ENCODE measurements at places on chromosomes 4 and X.

DNA sequence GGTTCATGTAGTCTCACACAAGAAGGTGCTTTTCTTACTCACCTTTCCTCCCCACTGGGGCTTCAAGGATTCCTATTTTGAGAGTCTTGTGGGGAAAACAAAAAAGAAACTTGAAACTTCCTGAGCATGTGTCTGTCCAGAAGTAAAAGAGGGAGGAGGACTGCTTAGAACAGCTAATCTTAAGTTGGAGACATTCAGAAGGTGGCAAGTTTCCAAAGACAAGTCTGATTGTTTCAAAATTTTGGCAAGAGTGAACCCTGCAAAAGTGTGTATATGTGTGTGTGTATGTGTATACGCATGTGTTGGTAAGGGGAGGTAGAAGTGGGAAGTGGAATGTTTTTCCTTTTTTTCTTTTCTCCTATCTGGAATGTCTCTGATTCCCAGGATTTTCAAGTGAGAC, 189.0 kb upstream of the FRMPD4 start:
- no peak for DNase-seq

DNA sequence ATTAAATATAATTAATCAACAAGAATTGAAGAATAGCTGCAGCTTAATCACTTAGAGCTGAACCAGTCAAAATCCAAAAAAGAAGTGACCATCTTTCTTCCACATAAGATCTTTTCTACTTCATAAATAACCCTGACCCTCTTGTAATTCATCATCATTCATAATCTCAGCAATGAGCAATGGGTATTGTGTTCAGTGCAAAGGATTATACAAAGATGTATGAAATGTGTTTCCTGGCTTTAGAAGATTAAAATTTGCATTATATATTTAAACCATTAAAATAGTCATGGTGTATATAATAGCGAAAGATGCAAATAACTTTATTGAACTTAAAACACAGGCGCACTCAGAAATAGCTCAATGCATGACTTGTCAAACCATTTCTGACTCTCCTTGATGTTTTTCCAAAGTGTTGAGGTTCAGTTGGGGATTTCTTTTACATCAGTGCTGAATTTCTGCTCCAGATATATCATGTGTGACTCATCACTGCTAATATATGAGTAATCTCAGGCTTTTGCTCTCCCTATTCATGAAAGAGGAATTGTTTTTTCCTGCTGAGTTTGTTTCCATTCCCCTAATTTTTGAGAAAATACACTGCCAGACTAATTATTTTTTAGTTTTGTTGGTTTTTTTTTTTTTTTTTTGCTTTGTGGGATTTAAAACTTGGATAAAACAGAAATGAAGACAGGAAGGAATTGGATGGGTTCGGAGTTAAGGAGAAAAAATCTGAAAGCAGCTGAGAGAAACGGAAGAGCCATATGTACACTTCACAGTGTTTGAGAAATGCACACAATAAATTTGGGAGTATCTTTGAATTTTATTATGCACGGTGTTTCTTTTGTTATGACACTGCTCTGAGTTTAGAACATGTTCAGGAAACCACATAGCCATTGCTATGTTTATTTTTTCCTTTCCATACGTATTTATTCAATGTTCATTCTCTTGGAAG, 290.1 kb upstream of the PCDH7 start:
- DNase-seq, result no peak

- no peak for DNase-seq
Observed at GRCh38 chrX:66015152-66015831, 24.6 kb downstream of the VSIG4 start.

DNA sequence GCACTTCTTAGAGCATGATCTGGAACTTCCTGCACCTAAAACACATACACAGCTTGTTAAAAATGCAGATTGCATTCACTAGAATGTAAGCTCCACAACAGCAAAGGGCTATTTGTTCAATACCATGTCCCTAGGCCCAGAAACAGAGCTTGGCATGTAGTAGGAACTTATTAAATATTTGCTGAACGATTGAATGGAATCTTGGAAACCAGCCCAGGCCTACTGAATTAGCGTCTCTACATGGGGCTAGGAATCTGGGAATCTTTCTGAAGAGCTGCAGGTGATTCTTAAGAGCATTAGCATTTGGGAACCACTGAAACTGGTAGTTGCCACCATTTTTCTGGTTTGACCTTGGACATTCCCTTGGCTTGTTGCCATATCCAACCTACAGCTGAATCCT, 234.1 kb downstream of the STIM2 start:
- DNase-seq, result no peak

GRCh38 chr4:163568843-163569242, 74.4 kb downstream of the TMA16 start:
- no peak for DNase-seq

DNA sequence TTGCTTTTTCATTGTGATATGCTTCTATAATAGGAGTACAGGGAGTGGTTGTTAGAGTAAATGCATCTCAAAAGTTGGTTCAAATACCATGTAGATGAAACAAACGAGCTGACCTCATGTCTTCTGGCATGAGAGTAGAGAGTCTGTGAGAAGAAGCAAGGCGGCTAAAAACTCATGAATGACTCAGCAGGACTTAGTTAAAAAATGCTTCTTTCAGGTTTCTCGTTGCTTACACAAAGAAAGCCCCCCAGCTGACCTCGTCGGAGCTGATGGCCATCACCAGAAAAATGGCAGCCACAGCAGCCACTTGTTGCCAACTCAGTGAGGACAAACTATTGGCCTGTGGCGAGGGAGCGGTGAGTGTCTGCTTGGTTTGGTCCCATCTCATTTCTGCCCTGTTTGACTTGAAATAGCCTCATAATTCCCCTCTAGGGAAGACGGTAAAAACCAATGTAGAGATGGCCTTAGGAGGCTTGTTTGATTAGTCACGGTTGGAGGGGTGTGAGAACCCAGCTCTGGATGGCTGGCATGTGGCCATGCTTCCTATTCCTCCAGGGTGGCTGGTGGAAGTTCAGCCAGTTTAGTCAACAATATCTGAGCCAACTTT, 14.5 kb downstream of the AFP start:
- DNase-seq, result no peak

DNA sequence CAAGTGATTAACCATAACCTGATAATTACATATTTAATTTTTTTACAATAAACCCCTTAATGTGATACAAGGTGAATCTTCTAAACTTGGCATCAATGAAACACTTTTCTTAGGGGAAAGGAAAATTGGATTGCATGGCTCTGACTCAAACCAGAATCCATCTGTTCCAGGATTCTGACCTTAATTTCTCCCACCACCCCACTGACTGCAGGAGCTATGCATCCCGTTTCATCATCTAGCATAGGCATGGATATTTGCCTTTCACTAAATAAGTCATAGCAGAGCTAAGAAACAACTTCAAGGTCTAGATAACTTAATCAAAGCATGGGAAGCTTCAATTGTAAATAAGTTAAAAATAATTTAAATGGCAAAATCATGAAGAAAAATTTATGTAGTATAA, 156.3 kb downstream of the BTC start:
- DNase-seq, result no peak

GRCh38 chrX:77640702-77641101, 145.3 kb downstream of the ATRX start:
- peak; percentile 0 for DNase-seq

DNA sequence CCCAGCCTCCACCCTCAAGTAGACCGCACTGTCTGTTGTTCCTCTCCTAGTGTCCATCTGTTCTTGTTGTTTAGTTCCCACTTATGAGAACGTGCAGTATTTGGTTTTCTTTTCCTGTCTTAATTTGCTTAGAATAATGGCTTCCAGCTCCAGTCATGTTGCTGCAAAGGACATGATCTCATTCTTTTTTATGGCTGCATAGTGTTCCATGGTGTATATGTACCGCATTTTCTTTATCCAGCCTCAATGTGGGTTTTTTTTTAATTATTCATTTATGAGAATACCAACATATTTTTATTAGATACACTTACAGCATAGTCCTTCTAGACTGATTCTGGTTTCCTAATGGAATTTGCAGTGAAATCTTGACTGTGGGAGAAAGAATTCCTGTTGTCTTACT, 1.3 kb downstream of the VMA21 start:
- no peak for DNase-seq

DNA sequence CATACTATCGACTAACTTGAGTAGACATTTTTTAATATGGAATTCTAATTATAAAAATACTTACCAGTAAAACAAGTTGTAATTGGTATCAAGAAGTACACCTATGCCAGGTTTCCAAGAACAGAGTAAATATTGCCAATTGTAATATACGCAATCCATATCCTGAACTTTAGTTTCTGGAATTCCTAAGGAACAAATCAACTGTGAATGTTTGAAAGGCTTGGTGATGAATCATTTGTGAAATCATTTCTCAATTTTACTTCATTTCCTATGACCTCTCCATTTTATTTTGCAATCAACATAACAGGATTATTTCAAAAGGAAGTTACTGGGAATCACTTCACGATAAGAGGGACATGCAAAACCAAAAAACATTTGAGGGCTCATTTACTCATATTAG, 3.7 kb downstream of the IL13RA2 start:
- DNase-seq, result no peak

DNA sequence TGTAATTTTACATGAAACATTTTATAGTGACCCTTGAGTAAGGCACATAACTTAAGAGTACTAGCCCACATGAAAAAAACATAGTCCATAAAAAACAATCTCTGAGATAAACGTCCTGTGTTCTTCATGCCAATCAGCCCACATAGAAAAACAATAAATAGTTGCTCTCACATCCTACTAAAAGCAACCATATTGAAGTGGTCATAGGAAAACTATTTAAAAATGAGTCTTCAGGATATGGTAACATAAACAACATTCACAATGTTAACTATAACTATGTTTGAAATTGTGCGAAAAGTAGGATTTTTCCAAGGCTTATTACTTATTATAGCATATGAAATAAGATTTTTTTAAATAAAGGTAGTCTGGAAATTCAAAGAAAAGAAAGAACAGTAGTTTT, 77.1 kb upstream of the EPHA5 start:
- DNase-seq, result no peak

DNA sequence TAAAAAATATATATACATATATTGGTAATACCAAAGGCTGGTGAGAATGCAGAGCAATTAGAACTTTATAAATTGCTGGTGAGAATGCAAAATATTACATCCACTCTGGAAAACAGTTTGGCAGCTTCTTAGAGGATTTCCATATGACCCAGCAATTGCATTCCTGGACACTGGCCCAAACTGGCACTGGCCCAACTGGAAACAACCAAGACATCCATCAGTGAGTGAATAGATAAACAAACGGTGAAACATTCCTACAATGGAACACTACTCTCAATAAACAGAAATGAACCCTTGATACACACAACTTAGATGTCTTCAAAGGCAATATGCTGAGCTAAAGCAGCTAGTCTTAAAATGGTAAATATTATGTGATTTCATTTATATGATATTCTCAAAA, 524.2 kb downstream of the IQCM start:
- no peak for DNase-seq

- DNase-seq, result no peak
Observed at GRCh38 chr4:114780205-114780604, 181.6 kb downstream of the UGT8 start.

DNA sequence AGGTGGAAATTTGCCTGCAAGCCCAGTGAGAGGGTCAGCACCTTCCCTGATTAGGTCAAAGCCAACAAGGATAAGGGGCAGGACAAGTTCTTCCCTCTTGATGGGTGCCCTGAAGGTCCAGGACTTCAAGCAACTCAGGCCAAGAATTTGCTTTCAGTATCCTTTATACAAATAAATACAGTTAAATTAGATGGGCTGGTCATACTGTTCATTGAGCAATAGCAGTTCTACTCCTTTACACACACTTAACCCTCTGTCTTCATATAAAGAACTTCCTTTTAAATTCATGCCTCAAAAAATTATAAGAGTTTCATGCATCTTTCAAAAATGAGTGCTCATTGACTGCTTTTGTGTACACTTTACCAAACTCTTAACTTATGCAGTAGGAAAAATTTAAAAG, 392.0 kb downstream of the SPRY1 start:
- DNase-seq, result no peak

DNA sequence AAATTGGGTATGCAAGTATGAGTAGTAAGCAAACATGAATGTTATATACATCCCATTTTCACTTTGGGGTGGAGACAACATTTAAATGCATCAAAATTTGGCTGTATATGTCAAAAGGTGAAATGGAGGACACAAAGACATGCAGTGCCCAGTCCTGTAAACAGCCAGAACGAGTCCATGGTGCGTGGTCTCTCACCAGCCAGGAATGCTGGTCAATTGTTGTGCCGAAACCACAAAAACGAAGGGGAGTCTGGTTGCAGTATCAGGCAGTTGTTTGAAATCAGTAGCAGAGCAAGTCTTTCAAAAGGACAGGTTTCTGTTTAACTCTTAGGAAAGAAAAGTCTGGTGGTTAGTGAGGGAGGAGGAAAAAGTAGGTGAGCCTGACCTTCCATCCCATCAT, 22.3 kb upstream of the RNF150 start:
- no peak for DNase-seq

DNA sequence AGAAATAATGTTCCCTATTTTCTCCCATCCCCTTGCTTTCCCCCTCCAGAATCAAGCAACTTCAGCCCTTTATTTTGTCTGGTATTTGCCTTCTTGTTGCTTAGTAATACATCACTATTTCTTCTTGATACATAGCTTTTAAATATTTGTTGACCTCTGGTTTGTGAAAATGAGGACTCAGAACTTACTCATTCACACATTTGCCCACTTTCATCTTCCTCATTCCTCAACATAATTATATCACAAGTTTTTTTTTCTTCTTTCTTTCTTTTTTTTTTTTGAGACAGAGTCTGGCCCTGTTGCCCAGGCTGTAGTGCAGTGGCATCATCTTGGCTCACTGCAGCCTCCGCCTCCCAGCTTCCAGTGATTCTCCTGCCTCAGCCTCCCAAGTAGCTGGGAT, 28.9 kb upstream of the NDUFC1 start:
- DNase-seq, result no peak

- DNase-seq, result no peak
Observed at GRCh38 chr4:8891646-8892555, 20.3 kb upstream of the HMX1 start.

DNA sequence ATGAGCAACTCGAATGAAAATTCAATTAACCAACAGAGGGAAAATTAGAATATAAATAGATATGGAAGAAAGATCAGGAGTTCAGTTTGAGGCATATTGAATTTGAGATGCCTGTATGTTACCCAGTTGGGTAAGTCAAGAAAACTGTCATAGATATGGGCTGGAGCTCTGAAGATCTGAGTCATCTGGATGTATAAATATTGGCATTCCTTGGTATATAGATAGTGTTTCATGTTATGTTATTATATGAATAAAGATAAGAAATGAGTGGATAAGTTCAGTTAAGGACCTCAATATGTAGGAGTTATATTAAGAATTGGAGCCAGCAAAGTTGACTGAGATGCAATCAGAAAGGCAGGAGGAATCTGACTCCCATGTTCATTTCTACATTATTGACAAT, 543.6 kb upstream of the SMIM31 start:
- no peak for DNase-seq

- no peak for DNase-seq
Observed at GRCh38 chrX:46444011-46444410, 101.2 kb downstream of the ZNF674 start.

- DNase-seq, result no peak
Observed at GRCh38 chr4:5051278-5052203, at the start of gene STK32B. Gene STK32B (plus strand): TSS chr4:5051480.

Measured in stimulated activated CD4-positive, alpha-beta T cell treated with anti-CD3 and anti-CD28 coated beads, Interleukin-2, amount 100 ng/mL, for 48 hours (primary cell).